Activated naive CD4-positive, alpha-beta T cell (primary cell): ENCODE measurements at places on chromosomes 13 and 19.
A peak's percentile ranks its signal among the peaks of the same experiment; 100 is the strongest.

DNA sequence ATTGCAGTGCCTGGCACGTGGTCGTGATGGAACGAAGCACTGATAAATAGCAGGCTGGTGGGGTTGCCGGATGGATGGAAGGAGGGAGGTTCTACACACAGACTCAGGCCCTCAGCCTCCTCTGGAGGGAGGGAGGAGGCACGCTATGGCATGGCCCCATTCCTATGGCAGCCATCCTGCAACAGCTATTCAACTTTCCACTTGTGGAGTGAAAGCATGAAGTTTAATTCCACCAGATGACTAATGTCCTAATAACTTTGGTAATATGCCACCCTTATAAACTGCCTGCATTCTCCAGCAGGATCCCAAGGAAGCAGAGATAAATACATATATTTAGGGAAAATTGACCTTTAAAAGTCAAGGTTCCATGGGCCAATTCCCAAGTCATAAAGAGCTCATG lies 92.4 kb downstream of the KL start:
- no peak for DNase-seq

DNA sequence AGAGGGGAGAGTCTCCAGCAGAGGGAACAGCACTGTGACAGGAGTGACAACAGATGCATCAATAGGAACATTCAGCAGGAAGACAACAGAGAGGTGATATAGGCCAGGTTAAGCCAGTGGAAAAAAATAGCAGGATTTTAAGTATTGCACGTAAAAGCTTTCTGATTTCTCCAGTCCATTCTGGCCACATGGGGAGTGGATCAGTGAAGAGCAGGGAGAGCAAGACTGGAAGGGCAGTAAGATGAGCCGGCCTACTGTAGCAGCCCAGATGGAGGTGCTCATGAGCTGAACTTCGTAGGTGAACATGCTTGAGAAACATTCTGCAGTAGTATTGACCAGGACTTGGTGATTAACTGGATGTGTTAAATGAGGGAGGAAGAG lies 1.7 kb downstream of the UTP14C start:
- DNase-seq: no peak

GRCh38 chr19:1650650-1651567 lies 1.5 kb downstream of the TCF3 start:
- no peak for DNase-seq

GRCh38 chr19:51690454-51691073 lies 2.6 kb upstream of the SPACA6 start:
- DNase-seq: peak; percentile 29

- DNase-seq: no peak
Observed at GRCh38 chr13:37065890-37066526, 6.5 kb upstream of the SUPT20H start.

GRCh38 chr13:98821372-98822224 lies 69.1 kb upstream of the SLC15A1 start:
- no peak for DNase-seq

DNA sequence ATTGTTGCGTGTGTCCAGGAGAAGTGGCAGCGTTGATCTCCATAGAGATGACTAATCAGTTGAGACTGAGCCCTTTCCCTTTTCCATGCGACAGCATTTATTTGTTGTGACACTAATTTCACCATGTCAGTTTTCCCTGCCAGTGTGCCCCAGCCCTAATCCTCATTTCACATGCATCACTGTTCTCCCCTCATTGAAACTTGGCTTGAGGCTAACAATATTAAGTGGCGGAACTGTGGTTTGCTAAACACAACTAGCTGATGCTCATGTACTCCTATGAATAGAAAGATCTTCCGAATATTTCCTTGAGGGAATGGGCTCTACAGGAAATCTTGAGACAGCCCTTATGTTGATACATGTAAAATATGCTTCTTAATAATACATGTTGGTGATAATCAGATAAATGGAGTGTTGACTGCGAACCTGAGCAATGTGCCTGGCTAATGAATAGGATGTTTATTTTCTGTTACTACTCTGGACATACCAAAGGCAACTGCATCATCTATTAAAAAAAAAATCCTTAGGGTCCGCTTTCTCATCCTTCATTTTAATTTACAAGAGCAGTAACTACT lies 258.6 kb downstream of the ATP8A2 start:
- DNase-seq: no peak

- no peak for DNase-seq
Observed at GRCh38 chr13:73275163-73275562, 216.4 kb downstream of the KLF5 start.

- no peak for DNase-seq
Observed at GRCh38 chr19:2243274-2244124, 5.6 kb upstream of the AMH start.

DNA sequence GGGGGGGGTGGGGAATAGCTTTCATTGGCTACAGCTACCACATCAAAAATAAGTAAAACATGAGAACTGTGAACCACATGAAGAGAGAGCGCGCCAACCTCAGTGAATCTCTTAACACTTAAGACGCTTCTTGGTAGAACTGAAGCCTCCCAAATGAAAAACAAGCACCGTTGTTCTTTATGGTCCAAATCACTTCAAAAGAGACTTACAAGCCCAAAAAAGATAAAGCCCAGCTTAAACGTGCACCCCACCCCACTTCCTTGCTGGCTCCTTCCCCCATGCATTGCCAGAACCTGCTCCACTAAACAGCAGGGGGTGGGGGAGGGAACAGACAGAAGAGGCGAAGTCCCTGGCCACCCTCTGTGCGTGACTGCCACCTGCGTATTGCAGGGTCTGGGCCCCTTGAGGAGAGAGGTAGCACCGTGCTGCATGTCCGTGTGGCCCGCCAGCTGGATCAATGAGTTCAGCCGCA lies 479.1 kb downstream of the FOXO1 start:
- DNase-seq: peak; percentile 29

DNA sequence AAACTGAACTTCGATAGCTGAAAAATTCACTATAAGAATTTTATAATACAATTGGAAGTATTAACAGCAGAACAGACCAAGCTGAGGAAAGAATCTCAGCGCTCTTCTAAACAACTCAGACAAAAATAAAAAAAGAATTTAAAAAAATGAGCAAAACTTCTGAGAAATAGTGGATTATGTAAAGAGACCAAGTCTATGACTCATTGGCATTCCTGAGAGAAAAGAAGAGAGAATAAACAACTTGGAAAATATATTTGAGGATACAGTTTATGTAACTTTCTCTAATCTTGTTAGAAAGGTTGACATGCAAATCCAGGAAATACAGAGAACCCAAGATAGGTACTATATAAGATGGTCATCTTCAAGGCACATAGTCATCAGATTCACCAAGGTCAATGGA lies 25.4 kb downstream of the SLC25A15 start:
- no peak for DNase-seq

DNA sequence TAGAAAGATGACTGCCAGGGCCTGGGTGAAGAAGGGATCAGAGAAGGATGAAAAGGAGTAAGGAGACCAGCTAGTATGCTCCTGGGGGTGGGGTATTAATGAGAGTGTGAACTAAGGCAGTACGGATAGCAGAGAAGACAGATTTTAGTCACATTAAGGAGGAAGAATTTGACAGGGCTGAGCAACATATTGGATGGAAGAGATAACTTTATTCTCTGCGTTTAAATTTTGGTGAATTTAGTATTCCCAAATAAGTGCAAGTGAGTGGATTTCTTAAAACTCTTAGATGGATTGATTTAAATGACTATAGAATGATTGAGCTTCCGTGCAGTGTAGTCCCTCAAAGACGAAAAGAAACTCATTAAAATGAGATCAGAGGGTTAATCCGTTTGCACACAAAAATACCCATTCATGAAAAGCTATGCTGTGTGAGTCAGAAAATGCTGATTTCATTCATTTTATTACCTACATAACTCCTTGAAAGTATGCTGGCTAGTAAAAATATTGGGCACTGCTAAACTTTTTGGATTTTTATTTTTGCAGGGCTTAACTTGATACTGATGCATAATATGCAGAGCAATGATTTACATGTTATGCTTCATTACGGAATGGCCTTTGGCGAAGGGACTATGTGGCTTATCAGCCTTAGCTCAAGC lies 54.1 kb downstream of the WDFY2 start:
- no peak for DNase-seq

GRCh38 chr13:27034678-27035111 lies 136.9 kb downstream of the USP12 start:
- DNase-seq: no peak

DNA sequence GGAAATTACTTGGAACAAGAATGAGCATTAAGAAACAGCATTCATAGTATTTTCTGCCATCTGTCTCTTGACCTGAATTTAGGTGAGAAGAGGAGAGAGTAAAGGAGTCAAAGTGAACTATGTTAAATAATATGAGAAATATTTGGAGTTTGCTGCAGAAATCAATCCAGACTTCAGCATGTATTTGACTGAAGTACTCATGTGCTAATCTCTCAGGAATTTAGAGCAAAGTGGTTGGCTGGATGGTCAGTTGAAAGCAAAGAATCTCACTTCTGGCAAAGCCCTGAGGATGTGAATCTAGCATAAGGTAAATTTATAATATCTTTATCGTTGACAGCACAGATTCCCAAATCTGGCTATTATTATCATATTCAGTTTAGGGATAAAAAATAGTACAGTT lies 394.3 kb downstream of the PCDH17 start:
- no peak for DNase-seq

DNA sequence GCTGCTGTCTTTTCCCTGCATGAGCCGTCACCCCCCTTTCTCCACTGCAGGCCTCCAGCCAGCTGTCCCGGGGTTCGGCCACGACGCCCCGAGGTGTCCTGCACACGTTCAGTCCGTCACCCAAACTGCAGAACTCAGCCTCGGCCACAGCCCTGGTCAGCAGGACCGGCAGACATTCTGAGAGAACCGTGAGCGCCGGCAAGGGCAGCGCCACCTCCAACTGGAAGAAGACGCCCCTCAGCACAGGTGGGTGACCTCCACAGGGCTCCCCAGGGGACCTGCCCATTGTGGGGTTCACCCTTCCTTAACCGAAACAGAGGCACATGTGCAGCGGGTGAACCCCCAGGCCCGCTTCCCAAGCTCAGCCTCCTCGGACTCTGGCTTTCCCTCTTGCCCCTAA lies 13.1 kb downstream of the TSSK6 start:
- DNase-seq: no peak
